ENCODE measurements at places on chromosomes 1 and 21.

DNA sequence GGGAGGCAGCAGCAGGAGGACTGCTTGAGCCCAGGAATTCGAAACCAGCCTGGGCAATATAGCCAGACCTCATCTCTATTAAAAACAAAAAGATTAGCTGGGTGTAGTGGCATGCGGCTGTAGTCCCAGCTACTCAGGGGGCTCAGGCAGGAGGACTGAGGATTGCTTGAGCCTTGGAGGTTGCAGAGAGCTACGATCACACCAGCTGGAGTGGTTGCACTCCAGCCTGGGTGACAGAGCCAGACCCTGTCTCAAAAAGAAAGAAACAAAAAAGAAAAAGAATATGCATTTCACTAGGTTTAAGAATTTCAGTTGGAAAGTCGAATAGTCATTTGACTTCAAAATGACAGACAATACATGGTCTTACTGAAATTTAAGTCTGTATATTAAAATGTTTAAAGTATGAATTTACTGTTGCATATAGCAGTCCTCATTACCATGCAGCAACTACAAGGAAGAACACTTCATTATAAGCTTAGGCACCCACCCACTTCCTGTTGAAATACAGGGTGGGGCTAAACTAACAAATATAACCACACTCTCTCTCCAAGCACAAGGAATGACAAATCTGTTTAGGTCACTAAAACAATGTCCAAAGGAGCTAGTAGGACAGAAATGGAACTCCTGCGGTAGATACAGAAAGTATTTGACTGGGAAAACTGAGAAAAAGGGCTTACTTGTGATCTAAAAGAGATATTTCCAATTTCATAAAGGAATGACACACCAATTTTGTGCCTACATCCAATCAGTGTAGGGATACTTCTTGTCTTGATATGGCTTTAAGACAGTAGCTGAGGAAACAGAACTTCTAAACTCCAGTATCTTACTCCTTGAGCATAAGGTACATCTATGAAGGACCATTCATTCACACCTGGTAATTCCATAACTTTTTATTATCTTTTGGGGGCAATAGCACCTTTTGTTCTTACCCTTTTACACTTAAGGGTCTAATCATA lies 44.1 kb downstream of the GPR3 start:
- no peak for DNase-seq

DNA sequence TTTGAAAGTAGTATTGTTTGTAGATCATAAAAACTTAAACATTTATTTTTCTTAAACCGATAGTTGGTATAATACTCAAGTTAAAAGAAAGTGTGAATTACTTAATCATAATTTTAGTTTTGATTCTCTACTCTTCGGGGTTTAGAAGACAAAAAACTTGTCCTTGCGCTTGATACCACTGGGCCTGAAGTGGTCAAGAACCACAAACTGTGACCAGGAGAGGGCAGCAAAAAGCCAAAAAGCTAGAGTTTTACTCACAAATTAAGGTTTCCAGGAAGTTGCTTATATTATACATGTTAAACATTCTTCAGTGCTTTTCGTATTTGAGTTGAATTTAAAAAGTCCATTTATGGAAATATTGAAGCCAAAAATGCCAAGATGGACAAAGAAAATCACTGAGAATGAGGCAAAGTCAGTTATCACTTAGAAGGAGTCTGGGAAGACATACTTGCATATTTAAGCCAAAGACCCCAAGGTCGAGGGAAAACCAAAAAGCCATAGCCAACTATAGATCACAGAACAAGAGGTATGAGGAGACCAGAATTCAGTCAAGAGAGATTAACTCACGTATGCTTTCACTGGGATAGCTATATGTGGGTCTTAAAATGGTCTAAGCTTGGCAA lies 34.2 kb downstream of the EFCAB7 start:
- no peak for DNase-seq

GRCh38 chr1:46246548-46247435 lies 771 bp upstream of the RAD54L start:
- peak; percentile 62 for DNase-seq

GRCh38 chr1:110493059-110493699 lies 25.8 kb downstream of the KCNA10 start:
- DNase-seq = no peak

GRCh38 chr1:28812669-28813468 lies 899 bp downstream of the OPRD1 start:
- DNase-seq = no peak

- DNase-seq = peak; percentile 2
Measured at GRCh38 chr21:24290151-24290833, 1317.0 kb downstream of the MRPL39 start.

GRCh38 chr1:237748171-237748960 lies 142.4 kb downstream of the ZP4 start:
- DNase-seq = no peak
